ENCODE measurements at places on chromosomes 2 and 18.
A peak's percentile ranks its signal among the peaks of the same experiment; 100 is the strongest.

GRCh38 chr18:74155276-74155675 lies 7.0 kb downstream of the TIMM21 start:
- DNase-seq: no peak

DNA sequence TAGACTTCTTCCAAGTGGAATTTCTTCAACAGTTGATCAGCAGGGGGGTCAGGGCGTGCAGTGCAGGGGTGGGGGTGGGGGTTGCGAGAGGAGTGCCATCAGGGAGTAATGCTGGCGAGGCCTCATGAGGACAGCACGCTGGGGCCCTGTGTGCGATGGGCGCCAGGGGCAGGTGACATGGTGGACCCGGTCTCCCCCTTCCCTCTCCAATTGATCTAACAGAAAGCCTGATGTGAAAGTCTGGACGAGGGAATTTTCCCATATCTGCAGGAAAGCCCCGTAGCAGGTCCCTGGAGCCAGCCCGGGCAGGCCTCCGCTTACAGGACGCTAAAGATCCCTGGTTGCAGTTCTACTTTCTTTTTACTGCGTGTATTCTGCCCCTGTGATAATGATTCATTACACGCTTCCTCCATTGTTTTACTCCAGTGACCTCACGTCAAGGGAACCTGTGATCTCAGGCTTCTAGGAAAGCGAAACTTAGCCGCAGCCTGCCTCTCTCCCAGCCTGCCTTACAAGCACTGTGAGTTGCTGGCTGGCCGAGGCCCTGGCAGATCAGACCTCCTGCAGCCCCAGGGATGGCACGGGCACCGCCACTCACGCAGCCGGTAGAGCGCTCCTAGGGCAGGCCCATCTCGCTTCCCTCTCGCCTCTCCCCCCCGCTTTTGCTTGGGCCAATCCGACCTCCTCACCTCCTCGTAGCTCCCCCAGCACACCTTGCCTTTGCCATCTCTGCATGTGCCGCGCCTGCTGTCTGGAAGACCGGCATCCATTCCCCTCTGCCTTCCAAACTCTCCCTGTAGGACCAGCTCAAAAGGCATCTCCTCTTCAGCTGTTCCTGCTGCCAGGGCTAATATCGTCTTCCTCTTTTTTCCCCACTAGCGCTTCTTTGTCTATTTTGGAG lies 19.2 kb downstream of the NEURL3 start:
- peak; percentile 78 for DNase-seq

GRCh38 chr2:240213226-240213475 lies 72.7 kb upstream of the OTOS start:
- DNase-seq: peak; percentile 25

GRCh38 chr2:187574969-187575750 lies 20.9 kb upstream of the TFPI start:
- no peak for DNase-seq

GRCh38 chr2:72115110-72116080 lies 32.3 kb downstream of the CYP26B1 start:
- no peak for DNase-seq

GRCh38 chr2:105062158-105062557 lies 24.3 kb downstream of the MRPS9 start:
- no peak for DNase-seq

- DNase-seq: no peak
Measured at GRCh38 chr2:197705912-197706838, 1.0 kb downstream of the MARS2 start.

DNA sequence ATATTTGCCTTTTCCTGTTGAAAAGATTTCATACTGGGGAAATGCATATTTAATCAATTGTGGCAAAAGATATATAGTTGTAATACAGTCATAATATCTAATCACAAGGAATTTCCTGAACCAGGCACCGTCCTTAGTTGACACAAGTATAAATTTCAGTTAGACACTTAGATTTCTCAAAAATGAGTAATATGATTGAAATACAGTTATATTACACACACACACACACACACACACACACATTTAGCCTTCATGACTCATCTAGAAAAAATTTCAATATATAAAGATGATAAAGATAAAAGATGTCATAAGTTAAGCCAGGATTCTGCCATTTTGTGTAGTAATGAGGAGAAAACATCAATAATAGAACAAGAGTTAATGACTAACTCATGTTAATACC lies 258.4 kb upstream of the ZNF804A start:
- no peak for DNase-seq

- DNase-seq: no peak
Measured at GRCh38 chr18:38902796-38903195, 1337.2 kb upstream of the CELF4 start.

DNA sequence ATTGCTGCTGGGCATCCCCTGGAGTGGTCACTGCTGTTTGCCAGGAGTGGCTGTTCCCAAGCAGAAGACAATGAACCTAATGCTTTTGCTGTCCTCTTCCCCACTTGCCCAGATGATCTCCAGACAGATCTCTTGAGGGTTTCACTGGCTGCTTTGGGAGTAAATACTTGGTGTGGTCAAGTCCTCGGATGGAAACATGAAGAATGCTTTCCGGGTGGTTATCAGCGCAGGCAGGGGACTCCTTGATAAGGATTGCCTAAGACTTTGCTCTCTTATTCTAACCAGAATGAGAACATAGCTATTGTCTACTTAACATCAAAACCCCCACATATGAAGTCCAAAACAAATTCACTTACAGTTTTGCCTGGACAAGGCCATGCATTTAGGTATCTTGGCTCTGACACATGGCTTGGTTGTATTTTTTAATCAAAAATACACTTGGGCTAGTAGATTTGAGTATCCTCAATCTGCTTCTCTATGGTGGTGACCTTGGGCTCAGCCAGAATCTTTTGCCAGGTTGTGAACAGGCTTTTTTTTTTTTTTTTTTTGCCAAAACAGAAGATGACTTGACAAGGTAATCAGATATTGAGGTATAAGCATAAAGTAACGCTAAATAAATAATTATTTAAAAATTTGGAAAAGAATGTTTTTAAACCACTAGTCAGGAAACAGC lies 34.8 kb upstream of the MYO3B start:
- no peak for DNase-seq

DNA sequence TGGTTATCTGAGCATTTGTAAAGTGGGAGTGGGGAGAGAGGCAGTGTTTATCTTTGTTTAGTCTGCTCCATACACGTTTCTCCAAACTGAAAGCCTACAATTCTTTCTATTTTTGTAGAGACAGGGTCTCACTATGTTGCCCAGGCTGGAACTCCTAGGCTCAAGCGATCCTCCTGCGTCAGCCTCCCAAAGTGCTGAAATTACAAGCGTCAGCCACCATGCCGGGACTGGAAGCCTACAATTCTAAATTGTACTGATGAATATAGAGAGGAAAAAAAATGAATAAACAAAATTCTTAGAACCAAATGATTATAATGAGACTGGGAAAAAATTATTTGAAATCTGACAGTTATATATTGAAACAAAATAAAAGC lies 1.4 kb upstream of the ZFAND2B start:
- no peak for DNase-seq

Measured in pons (tissue), 1 donor.